Uterus (tissue), 4 donors: ENCODE measurements at places on chromosomes 6 and 20.
A peak's percentile ranks its signal among the peaks of the same experiment; 100 is the strongest.

DNA sequence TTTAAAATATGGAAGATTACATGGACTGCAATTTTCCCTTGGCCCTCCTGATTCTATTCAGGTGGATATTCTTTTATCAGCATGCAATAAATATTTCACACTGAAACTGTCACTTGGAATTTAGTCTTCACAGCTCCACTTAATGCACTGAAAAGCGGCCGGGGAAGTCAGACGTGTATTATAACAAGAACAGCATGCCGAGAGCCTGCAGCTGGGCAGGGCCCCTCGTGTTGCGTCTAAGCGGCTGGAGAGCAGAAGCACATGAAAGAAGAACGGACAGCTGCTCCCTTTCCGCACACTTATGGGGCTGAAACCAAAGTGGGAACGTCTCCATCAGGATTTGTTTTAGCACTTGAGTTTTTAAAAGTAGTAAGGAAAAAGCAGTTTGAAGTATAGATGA lies 57.2 kb downstream of the LYRM4 start:
- DNase-seq, result no peak
- H3K27me3 ChIP-seq, result no peaks in the 10 kb centered on the region
- H3K27ac ChIP-seq, result no peak overlapping the region
- H3K36me3 ChIP-seq, result no peaks in the 10 kb centered on the region
- H3K4me1 ChIP-seq, result peaks cover 19% of the 10 kb centered on the region
- H3K4me3 ChIP-seq, result no peak overlapping the region

- no peaks in the 10 kb centered on the region for H3K4me1 ChIP-seq
- no peaks in the 10 kb centered on the region for H3K36me3 ChIP-seq
- H3K4me3 ChIP-seq, result no peak overlapping the region
Observed at GRCh38 chr6:29796026-29796425, 31.6 kb upstream of the HLA-G start.

GRCh38 chr6:25253351-25253750 lies 25.8 kb upstream of the CARMIL1 start:
- H3K27ac ChIP-seq, result no peak overlapping the region
- DNase-seq, result no peak
- no peaks in the 10 kb centered on the region for H3K27me3 ChIP-seq
- H3K4me3 ChIP-seq, result no peak overlapping the region
- H3K36me3 ChIP-seq, result no peaks in the 10 kb centered on the region
- no peaks in the 10 kb centered on the region for H3K4me1 ChIP-seq

DNA sequence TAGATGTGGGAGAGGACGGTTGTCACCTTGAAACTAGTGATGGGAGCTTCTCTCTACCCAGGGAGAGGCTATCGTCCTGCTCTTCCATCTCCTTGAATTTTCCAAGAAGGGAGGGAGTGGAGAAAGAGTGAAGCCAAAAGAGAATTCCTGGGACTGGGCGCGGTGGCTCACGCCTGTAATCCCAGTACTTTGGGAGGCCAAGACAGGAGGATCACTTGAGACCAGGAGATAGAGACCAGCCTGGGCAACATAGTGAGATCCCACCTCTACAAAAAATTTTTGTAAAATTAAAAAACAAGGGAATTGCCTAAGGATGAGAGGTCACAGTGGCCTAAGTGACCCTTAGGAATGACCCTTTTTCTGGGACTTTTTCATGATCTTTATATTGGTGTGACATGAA lies 8.8 kb downstream of the MYH7B start:
- H3K27ac ChIP-seq, result no peak overlapping the region
- no peak for DNase-seq
- H3K4me1 ChIP-seq, result no peaks in the 10 kb centered on the region
- no peaks in the 10 kb centered on the region for H3K36me3 ChIP-seq
- no peaks in the 10 kb centered on the region for H3K27me3 ChIP-seq
- no peak overlapping the region for H3K4me3 ChIP-seq

DNA sequence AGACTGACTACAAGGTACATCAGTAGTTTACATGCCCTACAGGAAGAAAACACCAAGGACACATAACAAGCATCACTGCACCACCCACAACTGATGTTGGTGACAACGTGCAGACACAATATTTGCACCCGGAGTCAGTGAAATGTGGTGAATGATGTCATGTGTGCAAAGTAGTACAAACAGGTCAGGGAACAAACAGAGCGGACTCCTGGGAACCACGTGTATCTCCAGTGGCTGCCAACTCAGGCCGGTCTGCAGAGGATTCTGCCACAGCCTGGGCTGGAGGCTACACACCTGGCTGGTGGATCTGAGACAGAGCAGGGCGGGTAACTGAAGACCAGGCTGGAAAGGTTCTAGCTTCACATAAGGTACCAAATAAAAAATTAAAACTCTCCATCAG lies 28.2 kb upstream of the RPS6KA2 start:
- no peak overlapping the region for H3K4me3 ChIP-seq
- H3K4me1 ChIP-seq, result no peaks in the 10 kb centered on the region
- no peak overlapping the region for H3K27ac ChIP-seq
- no peaks in the 10 kb centered on the region for H3K27me3 ChIP-seq

DNA sequence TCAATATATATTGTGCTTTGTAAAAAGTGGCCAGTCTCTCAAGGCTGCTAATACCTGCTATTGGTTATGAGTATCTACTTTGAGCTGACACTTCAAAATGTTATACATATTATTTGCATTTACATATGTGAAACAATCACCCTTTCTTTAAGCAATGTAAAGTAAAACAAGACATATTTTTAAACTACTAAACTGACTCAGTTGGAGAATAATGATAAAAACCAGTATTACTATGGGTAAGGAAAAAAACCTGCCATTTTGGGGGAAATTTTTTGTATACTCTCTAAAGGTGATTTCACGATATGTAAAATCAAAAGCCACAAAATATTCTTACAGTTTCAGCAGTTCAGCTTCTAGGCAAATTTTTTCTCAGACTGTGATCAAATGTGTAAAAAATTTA lies 232.3 kb downstream of the PRL start:
- H3K4me1 ChIP-seq, result no peaks in the 10 kb centered on the region
- H3K27ac ChIP-seq, result no peak overlapping the region
- DNase-seq, result no peak
- no peaks in the 10 kb centered on the region for H3K36me3 ChIP-seq

DNA sequence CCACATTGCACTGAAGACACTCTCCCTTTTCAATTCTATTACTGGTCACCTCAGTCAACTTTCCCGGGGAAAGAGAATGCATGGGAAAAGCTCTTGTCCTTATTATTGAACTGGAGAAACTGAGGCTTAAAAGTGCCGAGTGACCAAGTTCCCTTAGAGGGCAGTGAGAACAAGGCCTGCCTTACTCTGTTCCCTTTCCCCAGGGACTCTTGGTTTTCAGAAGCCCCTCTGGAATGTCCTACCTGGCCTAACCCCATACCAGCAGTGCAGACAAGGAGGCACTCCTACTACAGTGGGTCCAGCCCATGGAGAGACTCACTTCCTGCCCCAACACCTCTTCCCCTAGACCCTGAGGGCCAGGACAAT lies 6.1 kb downstream of the SRXN1 start:
- no peaks in the 10 kb centered on the region for H3K36me3 ChIP-seq
- no peak for DNase-seq
- H3K4me3 ChIP-seq, result no peak overlapping the region

DNA sequence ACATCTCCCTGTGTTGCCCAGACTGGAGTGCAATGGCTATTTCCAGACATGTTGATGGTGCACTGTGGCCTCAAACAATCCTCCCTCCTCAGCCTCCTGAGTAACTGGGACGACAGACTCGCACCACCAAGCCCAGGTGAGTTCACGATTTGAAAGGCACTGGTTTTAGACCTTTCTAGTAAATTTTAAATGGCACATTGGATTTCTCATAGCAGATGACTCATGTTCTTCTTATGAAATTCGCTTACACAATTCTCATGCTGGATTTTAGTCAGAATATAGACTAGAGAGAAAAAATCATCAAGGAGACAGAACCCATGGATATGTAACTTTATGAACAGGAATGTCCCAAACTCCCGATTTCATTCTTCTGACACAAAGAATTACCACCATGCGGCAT lies 18.1 kb upstream of the PXDC1 start:
- H3K27ac ChIP-seq, result no peak overlapping the region
- DNase-seq, result no peak
- no peaks in the 10 kb centered on the region for H3K4me1 ChIP-seq
- H3K4me3 ChIP-seq, result no peak overlapping the region
- H3K27me3 ChIP-seq, result no peaks in the 10 kb centered on the region

DNA sequence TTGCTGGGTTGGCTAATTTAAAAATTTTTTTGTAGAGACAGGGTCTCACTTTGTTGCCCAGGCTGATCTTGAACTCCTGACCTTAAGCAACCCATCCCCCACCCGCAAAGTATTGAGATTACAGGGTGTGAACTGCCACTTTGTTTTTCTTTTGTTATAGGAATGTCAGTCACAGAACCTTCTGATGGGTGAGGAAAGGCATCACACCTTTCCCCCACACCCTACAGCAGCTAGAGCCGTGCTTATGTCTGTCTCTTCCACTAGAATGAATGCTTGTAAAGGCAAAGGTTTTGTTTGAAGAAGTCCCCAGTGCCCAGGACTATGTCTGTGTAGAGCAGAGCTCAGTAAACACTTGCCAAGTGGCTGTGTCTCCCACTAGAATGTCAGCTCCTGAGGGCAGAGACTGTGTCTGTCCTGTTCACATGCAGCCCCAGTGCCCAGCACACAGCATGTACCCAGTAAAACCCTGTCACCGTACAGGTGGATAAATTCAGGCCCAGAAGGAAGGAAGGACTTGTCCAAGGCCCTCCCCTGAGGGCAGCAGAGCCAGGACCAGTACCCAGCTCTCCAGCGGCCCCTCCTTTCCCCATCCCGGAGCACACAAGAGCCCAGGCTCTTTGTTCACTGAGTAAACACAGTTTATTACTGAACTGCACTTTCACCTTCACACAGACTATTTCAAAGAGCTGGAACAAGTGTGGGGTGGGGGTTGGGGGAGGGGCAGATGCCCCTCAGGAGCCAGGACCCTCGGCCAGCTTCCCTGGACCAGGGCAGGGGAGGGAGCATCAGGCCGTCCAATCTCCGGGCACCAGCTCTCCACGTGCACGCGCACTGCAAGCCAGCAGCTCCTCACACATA lies 26.4 kb downstream of the COX4I2 start:
- no peaks in the 10 kb centered on the region for H3K27me3 ChIP-seq
- H3K36me3 ChIP-seq, result no peaks in the 10 kb centered on the region
- DNase-seq, result no peak
- no peak overlapping the region for H3K4me3 ChIP-seq
- peaks cover 4% of the 10 kb centered on the region for H3K4me1 ChIP-seq

GRCh38 chr6:81456416-81456815 lies 296.1 kb downstream of the TENT5A start:
- H3K4me3 ChIP-seq, result no peak overlapping the region
- H3K27ac ChIP-seq, result no peak overlapping the region
- H3K27me3 ChIP-seq, result no peaks in the 10 kb centered on the region
- no peak for DNase-seq

GRCh38 chr6:158441716-158442215 lies 118.1 kb upstream of the TMEM181 start:
- no peak overlapping the region for H3K4me3 ChIP-seq
- peak overlapping the region; percentile 64 for H3K27ac ChIP-seq
- no peaks in the 10 kb centered on the region for H3K36me3 ChIP-seq
- H3K4me1 ChIP-seq, result no peaks in the 10 kb centered on the region
- DNase-seq, result peak; percentile 73
- H3K27me3 ChIP-seq, result no peaks in the 10 kb centered on the region

- peak overlapping the region; percentile 60 for H3K4me3 ChIP-seq
- no peaks in the 10 kb centered on the region for H3K27me3 ChIP-seq
- peak overlapping the region; percentile 80 for H3K27ac ChIP-seq
- H3K36me3 ChIP-seq, result no peaks in the 10 kb centered on the region
- no peak for DNase-seq
- H3K4me1 ChIP-seq, result peaks cover 8% of the 10 kb centered on the region
Observed at GRCh38 chr6:138986578-138986977, 1.5 kb downstream of the REPS1 start.

- H3K4me3 ChIP-seq, result no peak overlapping the region
- no peaks in the 10 kb centered on the region for H3K27me3 ChIP-seq
- no peak overlapping the region for H3K27ac ChIP-seq
- no peak for DNase-seq
- H3K4me1 ChIP-seq, result no peaks in the 10 kb centered on the region
Observed at GRCh38 chr6:14983599-14984518, 262.0 kb upstream of the JARID2 start.

GRCh38 chr6:11552442-11552841 lies 14.9 kb downstream of the TMEM170B start:
- H3K4me1 ChIP-seq, result no peaks in the 10 kb centered on the region
- H3K27me3 ChIP-seq, result no peaks in the 10 kb centered on the region
- H3K4me3 ChIP-seq, result no peak overlapping the region
- DNase-seq, result no peak
- H3K36me3 ChIP-seq, result peaks cover 2% of the 10 kb centered on the region
- no peak overlapping the region for H3K27ac ChIP-seq

DNA sequence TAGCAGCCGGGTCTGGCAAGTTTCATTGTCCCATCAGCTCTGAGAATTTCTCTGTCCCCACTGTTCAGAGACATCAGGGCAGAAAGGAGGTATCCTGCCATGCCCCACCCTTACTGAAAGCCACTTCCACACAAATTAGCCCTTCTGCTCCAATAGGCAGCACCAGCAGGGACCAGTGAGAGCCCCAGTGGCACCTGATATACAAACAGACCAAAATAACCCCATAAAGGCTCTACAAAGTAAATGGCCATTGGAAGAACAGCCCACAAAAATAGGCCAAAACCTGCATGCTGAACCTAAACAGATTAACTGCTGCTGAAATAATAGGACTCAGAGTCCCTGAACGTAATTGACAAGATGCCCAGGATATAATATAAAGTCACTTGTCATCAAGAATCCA lies 199.9 kb downstream of the TMEM200A start:
- no peaks in the 10 kb centered on the region for H3K27me3 ChIP-seq
- H3K4me3 ChIP-seq, result no peak overlapping the region
- no peaks in the 10 kb centered on the region for H3K36me3 ChIP-seq
- no peak for DNase-seq
- H3K27ac ChIP-seq, result no peak overlapping the region

GRCh38 chr6:38350942-38351341 lies 288.8 kb downstream of the BTBD9 start:
- H3K4me1 ChIP-seq, result no peaks in the 10 kb centered on the region
- no peaks in the 10 kb centered on the region for H3K27me3 ChIP-seq
- peak overlapping the region; percentile 58 for H3K27ac ChIP-seq
- H3K4me3 ChIP-seq, result no peak overlapping the region
- DNase-seq, result peak; percentile 30

- H3K27ac ChIP-seq, result peak overlapping the region; percentile 88
- no peaks in the 10 kb centered on the region for H3K27me3 ChIP-seq
- DNase-seq, result no peak
- H3K4me3 ChIP-seq, result peak overlapping the region; percentile 48
Observed at GRCh38 chr6:37696841-37697662, 631 bp downstream of the MDGA1 start.

- H3K36me3 ChIP-seq, result no peaks in the 10 kb centered on the region
- H3K4me3 ChIP-seq, result no peak overlapping the region
- DNase-seq, result no peak
- H3K4me1 ChIP-seq, result peaks cover 3% of the 10 kb centered on the region
- H3K27ac ChIP-seq, result peak overlapping the region; percentile 1
- no peaks in the 10 kb centered on the region for H3K27me3 ChIP-seq
Observed at GRCh38 chr6:152575161-152575560, 62.0 kb downstream of the SYNE1 start.

DNA sequence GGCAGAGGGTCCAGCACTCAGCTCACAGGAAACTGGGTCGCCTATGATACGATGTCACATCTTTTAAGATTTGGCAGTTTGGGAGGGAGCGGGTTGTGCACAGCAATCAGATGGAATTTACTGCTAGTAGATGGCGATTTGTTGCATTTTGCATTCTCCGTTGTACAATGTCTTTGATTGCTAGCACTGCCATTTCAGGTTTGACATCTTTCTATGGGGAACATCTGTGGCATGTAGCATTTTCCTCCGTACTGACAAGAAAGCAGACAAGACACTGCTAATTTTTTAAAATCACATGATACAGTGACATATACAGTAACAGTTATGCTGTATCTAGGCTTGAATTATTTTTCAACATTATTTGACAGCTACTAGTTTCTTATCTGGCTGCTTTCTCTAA lies 119.7 kb upstream of the PCSK2 start:
- H3K27me3 ChIP-seq, result no peaks in the 10 kb centered on the region
- DNase-seq, result no peak
- H3K36me3 ChIP-seq, result no peaks in the 10 kb centered on the region
- H3K4me3 ChIP-seq, result no peak overlapping the region
- no peak overlapping the region for H3K27ac ChIP-seq
